ENCODE measurements at places on chromosomes 12 and 14.

GRCh38 chr14:100572543-100572942, 14.7 kb downstream of the BEGAIN start:
- DNase-seq, result no peak

GRCh38 chr12:41034686-41035085, 153.4 kb upstream of the PDZRN4 start:
- DNase-seq, result no peak

- DNase-seq, result no peak
Measured at GRCh38 chr12:69648476-69648875, 37.8 kb upstream of the LRRC10 start.

DNA sequence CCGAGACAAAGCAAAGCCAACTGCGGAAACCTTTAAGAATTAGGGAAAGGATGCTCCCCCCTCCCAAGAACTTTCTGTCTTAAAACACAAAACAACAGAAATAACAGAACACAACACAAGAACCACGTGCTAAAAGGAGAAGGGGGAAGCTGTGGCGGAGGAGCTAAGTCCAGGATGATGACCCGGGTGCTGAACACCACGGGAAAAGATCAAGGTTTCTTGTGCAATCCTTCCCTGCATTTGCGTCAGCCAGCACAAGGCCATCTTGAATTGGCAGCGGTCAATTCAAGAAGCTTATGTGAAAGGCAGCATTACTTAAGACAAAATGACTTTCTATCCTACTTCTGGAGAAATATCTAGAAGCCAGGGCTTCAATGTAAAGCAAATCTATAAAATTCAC, 11.0 kb upstream of the CREBL2 start:
- DNase-seq, result no peak

DNA sequence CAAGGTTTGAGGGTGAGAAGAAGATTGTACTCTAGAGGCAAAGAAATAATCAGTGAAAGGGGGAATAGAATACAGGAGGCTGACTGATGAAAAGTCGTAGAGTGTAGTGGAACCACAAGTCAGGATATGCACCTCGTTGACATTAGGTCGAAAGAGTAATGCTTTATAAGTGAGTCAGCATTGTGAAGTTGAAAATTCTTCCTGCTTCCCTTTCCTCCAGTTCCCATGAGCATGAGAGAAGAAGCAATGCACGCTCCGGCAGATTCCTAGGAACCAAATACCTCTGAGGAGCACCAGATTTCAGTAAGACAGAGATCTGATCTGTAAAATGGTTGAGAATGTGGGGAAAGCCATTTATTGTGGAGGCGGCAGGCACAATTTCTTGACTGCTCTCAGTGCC, 16.5 kb downstream of the CCER1 start:
- DNase-seq, result no peak

DNA sequence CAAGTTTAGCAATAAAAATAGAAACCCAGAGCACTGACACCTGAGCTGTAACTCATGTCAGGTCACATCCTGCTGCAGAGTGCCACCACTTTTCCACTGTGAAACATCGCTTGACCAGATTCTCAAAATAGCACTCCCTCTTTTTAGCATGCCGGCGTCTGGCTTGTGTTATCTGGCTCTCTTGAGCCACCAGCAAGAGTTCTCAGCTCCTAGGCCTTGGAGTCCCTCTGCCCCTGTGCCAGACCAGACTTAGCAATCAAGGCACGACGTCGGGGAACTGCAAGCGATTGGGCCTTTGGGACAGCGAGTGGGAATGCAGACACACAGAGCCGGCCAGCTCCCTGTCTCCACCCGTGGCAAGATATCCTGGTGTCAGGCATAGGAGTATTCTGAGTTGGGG, 52.5 kb downstream of the SPIC start:
- no peak for DNase-seq

DNA sequence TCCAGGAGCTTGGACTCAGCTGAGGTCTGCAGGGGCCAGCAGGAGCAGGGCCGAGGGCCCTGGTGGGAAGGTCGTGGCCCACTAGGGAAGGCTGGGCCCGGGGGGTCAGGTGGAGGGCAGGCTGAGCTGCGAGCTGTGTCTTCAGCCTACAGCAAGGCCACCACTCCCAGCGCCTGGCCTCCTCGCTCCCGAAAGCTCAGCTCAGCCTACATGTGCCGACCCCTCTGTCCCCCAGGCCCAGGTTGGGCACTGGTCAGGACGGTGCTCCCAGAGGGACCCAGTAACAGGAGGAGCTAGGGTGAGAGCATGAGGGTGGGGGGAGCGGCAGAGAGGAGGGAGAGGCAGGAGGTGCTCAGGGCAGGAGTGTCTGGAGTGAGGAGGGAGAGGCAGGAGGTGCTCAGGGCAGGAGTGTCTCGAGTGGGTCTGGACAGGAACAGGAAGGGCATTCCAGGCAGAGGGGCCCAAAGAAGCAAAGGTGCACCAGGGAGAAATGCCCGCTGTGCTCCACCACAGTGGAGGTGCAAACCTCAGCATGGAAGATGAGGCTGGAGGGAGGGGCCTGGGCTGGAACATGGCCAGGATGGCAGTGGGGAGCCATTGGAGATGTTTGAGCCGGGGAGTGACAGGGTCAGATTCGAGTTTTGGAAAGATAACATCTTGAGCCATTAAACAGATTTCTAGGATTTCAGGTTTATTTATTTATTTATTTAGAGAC, 29.1 kb upstream of the GPR132 start:
- no peak for DNase-seq

DNA sequence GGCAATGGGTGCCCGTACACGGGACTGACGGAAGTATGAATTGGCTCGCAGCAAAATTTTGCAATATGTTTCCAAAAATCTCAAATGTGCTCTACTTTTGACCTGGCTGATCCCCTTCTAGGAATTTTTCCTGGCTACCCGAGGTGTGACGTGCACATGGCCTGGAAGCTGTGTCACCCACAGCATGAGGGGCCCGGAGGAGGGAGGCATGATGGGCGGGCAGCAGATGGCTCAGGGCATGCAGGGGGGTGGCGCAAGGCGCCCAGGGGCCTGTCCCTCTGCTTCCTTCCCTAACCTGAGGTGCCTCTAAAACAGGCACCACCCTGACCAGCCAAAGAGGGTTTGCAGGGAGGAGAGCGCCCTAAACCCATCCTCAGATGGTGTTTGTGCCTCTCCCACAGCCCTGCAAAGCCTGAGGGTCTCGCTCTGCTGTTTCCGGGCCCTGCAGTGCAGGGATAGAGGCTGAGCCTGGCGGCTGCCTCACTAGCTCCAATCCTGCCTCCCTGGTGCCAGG, 6.7 kb downstream of the GPR132 start:
- no peak for DNase-seq

DNA sequence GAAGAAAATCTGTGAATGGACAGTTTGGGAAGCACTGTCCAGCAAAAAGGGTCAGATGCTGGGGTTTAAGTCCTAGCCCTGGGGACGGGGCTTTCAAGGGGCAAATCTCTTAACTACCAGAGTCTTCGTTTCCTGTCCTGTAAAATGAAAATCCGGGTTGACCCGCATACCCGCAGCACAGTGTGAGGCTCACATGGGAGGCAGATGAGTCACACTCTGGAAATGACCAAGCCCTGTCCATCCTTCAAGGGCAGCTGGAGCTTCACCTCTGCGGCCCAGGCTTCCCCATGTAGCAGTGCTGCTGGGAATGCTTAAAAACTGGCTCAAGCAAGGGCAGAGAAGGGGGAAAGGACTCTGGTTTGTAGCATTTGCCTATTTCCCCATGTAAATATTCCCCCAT, 19.0 kb downstream of the FAM181A start:
- DNase-seq, result no peak

DNA sequence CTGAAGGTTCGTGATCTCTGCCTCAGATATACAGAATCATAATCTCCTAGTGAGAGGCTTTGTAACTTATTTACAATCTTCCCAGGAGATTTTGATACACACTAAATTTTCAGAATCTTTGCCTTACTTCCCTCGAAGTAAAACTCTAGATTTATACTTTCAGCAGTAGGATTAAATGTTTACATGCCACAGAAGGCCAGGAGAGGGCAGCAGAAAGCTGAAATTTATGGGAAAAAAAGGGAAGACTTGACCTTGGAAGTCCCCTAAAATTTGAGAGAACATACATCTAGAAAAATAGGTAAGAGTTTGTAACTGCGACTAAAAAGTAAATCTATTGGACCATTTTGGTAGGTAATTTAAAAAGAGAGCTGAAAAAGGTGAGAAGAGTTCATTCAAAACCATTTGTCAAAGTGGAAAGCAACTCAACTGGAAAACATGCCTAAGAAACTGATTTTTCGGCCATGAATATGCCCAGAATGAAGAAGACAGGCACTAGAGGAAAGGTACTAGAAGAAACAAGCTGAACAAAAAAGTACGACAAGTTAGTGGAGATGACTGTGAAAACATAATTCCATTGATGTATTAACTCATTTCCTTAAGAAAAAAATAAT, 242.0 kb upstream of the MDGA2 start:
- DNase-seq, result no peak

GRCh38 chr12:25785134-25785533, 173.3 kb upstream of the RASSF8 start:
- DNase-seq, result no peak

DNA sequence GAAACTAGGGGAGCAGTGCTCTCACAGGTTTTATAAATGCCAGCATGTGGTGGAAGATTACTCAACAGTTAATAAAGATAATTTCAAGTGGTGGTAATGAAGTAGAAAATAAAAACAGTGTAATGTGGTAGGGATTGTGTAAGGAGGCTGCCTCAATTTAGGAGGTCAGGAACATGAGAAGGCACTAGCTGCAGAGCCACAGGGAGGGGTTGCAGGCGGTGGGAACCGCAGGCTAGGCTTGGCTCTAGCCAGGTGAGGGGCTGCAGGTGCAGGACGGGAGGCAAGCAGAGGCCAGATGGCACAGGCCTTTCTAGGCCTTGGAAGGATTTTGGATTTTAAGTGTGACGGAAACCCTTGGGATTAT, 768 bp downstream of the METTL25 start:
- no peak for DNase-seq

DNA sequence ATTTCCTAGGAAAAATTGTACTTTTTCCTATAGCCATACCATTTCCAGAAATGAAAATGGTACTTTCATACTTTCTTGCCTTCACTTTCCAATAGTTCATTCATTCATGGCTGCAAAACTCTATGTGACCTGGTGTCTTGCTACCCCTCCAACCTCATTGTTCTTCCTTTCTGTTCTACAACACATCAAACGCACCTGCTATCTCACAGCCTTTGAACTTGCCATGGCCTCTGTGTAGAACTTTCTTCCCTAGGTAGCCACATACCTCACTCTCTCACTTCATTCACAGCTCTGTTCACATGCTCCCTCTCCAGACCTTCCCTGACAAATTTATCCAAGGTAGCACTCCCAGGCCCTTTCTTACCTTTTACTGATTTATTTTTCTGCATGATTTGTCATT, 149.2 kb downstream of the DUSP6 start:
- DNase-seq, result no peak

GRCh38 chr14:105067140-105067968, 2.1 kb upstream of the GPR132 start:
- DNase-seq, result peak; percentile 60

All from activated CD4-positive, alpha-beta T cell treated with anti-CD3 and anti-CD28 coated beads, Interleukin-2, amount 50 U/mL, for 24 hours (primary cell).